ENCODE measurements at places on chromosomes 7 and 10.

DNA sequence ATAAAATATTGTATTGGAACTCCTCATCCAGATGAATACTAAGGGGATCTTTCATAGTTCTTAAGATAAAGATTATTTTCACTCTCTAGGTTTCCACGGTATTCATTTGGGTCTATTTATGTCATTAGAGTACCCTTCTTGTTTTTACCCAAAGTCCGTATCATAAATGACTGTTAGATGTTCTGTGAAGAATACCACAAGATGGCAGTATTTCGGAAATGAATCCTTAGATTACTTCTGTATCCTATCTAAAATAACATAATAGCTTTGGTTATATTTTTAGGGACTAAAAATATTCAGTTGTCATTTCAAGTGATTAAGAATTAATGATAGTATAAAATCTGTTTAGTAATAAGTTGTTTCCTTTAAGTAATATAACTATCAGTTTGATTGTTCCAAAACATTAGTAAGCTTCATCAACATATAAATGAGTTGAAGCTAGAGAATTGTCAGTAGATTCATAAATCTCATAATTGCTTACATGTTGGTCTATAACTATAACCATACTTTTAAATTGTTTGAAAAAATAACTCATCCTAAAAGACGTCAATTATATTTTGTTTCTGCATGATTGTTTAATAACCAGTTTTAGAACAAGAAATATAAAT, 337.5 kb upstream of the KCND2 start:
- DNase-seq: peak; percentile 57

- DNase-seq: no peak
These were observed 1.7 kb upstream of the DPYSL4 start for GRCh38 chr10:132184816-132185593.

- no peak for DNase-seq
These were observed 370.1 kb upstream of the GALNT17 start for GRCh38 chr7:70761711-70762328.

GRCh38 chr7:39501358-39501757, 64.8 kb upstream of the YAE1 start:
- DNase-seq: no peak

DNA sequence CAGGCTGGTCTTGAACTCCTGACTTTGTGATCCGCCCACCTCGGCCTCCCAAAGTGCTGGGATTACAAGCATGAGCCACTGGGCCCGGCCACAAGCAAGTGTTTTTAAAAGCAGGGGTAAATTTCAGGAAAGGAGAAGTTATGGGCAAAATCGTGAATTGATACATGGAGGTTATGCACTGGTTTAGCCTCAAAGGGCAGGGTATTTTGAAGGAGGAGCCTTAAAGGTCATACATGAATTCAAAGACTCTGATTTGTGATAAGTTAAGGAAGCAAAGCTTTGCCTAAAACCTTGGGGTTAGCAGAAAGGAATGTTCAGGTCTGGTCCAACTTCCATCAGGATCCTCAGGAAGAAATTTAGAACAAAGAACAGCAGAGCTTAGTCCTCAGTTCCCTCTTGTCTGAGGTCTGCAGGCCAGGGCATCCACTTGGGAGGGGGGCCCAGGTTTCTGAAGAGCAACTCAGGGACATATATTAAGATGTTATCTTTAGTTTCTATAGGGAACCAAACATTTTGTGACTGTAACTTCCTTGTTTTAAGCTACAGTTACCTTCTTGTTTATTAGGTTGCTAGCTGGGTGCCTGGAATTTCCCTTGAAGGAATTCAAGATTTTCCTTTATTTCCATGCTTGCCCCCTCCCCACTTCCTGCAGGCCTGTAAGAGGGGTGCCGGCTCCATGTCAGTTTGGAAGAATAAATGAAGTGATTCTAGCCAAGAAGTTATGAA, 2.8 kb upstream of the REPIN1 start:
- DNase-seq: no peak

DNA sequence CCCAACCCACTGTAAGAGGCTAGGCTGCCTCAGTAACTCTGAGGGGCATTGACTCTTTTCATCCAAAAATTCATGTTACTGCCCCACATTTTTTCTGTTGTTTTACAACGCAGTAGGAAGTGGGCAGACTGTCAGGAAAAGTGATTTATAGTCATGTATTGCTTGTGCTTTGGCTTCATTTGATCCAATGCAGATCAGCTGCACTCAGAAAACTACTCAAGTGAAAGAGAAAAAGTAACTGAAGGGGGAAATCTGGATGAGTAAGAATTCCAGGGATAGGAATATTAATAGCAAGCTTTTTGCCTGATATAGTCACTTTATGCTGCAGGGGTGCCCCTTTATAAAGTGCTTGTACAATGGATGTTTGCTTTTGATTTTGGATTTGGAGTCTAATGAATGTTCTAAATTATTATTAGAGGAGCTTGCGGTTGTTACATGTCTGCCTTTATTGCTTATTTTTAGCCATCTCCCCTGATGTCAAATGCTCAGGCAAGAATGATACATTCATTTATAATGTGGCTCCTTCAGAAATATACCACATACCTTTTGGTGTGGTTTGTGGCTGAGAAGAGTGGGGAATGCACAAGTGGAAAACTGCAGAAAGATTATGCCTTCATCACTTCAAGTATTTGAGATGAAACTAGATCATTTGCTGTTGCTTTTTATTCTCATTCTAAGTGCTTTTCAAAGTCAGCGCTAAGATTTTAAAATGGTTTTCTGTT, 86.1 kb downstream of the EGFR start:
- peak; percentile 42 for DNase-seq

- no peak for DNase-seq
These were observed 2.4 kb downstream of the EIF4H start for GRCh38 chr7:74176555-74176954.

DNA sequence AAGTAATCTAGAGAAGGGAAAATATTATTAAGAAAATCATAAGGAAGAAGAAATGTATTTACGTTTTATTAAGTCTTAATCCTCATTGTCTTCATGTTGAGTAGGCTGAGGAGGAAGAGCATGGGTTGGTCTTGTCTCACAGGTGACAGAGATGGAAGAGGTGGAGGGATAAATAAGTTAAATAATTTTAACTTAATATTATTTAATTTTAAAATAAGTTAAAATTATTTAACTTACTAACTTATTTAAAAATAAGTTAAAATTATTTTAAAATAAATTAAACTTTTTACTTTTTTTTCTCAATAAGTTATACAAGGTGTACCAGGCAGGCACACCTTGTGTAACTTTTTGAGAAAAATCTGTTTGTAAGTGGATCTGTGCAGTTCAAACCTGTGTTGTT, 36.6 kb downstream of the STK31 start:
- DNase-seq: no peak

- DNase-seq: peak; percentile 43
These were observed 71.2 kb downstream of the GRB10 start for GRCh38 chr7:50711271-50712175.

DNA sequence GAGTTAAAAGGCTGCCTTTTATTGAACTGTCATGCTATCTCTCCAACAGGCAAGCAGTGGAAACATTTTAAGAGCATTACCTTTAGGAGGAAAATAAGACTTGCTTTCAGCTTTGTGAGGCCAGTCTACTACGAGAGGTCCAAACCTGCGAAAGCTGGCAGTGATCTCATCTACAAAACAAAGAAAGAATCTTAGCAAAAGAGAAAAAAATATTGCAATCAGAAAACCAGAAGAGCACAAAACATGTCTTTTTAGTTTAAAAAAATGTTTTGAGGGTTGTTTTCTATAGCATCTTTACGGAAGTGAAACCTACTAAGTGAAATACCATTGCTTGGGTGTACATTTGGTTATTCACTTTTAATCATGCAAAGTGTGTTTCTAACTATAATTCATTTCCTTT, 147.9 kb downstream of the CPEB3 start:
- DNase-seq: no peak

DNA sequence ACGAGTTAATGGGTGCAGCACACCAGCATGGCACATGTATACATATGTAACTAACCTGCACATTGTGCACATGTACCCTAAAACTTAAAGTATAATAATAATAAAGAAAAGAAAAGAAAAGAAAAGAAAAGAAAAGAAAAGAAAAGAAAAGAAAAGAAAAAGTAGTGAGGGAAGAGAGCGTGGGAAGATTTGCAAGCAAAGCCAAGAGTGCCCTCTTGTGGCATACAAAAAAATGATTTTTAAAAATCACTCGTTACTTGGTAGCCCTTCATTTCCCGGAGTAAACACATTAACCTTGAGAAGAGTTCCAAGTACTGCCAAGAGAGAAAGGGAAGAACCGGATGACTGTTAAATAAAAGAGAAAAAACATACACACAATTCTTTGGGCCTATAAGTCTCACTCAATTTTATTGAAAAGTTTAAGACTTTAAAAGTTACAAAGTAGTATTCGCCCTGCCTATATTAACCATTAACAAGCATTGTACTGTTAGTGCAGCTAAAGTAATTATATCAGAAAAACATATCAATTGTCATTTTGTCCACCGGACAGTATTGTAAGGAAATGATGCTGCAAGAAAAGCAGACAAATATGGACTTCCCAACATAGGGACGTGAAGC, 6.2 kb upstream of the CH25H start:
- peak; percentile 70 for DNase-seq

- DNase-seq: no peak
These were observed 6.9 kb downstream of the ITGB1 start for GRCh38 chr10:32951111-32951510.

DNA sequence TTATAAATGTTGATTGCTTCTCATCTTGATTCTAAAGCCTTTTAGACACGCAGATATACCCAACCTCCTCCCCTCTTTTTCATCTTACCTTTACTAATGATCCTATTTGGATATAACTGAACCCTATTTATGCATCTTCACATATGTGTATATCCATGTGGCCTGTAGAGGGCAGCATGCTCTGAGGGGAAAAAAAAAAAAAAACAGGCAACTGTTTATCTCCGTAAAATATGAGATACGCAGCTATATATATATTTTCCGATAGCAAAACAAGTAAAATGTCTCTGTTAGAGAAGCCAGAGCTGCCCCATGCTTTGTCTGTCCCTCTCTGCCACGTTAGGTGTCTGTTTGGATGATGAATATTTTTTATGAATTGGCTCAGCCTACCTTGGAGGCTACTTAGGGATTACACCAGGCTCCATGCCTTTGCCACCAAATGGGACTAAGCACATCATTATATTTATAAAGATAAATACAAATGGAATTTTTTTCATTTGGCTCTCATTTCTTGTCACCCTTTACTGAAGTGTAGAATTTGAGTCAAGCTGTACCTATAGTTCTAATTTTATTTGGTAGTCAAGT, 174.8 kb upstream of the FZD1 start:
- DNase-seq: peak; percentile 42

- DNase-seq: no peak
These were observed 11.3 kb downstream of the XRCC2 start for GRCh38 chr7:152664636-152665035.

GRCh38 chr7:18927134-18927533, 190.3 kb downstream of the TWIST1 start:
- DNase-seq: peak; percentile 7

- DNase-seq: no peak
These were observed 80.9 kb downstream of the CACNB2 start for GRCh38 chr10:18221123-18221522.

GRCh38 chr10:94085766-94086437, 92.2 kb downstream of the PLCE1 start:
- no peak for DNase-seq

DNA sequence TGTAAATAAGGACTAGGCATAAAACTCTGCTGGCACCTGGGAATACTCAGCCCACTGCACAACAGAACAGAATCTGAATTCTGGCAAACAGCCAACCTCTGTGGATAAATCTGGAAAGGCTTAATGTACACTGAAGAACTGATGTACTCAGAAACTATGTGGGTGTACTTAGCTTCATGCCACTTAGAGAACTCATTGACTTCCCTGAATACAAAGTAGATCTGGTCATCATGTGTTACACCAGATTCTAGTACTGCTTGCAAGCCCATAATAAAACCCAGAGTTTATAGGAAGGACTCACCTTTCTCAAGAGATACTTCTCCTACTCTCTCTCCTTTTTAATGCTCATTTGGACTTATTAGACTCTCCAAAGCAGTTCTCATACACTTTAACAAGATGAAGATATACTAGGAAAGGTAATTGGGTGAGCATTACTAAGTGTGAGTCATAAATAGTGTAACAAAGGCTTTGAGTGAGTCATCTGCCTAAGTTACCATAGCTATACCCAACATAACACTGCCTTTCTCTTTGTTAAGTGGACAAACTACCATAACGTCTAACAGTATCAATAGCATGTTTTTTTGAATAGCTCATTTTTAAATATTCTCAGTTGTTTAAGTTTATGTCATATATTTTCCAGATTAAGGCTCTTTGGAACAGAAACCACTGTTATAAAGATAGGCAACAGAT, 309.1 kb downstream of the MDFIC start:
- peak; percentile 100 for DNase-seq

- no peak for DNase-seq
These were observed 2.8 kb downstream of the SMO start for GRCh38 chr7:129191272-129191671.

- DNase-seq: no peak
These were observed 69.8 kb upstream of the KCTD7 start for GRCh38 chr7:66558660-66559465.

DNA sequence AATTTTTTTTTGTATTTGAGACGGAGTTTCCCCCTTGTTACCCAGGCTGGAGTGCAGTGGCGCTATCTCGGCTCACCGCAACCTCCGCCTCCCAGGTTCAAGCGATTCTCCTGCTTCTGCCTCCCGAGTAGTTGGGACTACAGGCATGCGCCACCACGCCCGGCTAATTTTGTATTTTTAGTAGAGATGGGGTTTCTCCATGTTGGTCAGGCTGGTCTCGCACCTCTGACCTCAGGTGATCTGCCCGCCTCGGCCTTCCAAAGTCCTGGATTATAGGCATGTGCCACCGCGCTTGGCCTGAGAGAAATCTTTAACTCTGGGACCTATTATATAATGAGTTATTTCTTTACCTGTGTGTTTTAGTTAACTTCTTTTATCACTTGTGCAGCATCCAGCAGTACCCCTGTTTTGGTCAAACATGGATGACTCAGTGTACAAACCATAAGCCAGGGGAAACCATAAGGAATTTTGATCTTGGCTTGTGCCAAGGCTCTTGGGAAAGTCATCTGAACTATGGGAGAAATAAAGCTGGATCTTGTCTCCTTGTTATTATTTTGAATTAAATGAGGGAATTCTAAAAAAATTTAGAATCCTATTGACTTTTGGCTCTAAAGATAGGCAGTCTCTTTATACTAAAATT, 23.6 kb upstream of the ZRANB1 start:
- peak; percentile 65 for DNase-seq

GRCh38 chr7:38660427-38661099, 29.4 kb upstream of the AMPH start:
- peak; percentile 21 for DNase-seq

DNA sequence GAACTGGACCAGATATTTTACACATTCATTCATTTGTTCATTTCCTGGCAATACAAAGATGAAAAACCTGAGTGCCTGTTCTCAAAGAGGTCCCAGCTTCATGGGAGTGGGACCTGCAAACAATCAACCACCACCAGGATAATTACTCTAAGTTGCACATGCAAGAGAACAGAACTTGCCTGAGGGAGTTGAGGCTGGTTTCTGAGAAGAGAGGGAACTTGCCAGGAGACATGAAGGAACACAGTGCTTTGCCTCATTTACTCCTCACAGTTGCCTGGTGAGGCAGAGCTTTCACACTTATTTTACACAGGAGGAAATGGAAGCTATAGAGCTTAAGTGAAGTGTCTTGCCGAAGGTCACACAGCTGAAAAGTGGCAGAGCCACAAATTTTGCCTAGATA, 170.1 kb downstream of the SORCS3 start:
- DNase-seq: peak; percentile 82

- no peak for DNase-seq
These were observed 12.0 kb downstream of the GNAI1 start for GRCh38 chr7:80146545-80147182.

GRCh38 chr7:142853739-142854371, 1.0 kb upstream of the EPHB6 start:
- DNase-seq: peak; percentile 18
